ENCODE measurements at places on chromosomes 1 and 21.

DNA sequence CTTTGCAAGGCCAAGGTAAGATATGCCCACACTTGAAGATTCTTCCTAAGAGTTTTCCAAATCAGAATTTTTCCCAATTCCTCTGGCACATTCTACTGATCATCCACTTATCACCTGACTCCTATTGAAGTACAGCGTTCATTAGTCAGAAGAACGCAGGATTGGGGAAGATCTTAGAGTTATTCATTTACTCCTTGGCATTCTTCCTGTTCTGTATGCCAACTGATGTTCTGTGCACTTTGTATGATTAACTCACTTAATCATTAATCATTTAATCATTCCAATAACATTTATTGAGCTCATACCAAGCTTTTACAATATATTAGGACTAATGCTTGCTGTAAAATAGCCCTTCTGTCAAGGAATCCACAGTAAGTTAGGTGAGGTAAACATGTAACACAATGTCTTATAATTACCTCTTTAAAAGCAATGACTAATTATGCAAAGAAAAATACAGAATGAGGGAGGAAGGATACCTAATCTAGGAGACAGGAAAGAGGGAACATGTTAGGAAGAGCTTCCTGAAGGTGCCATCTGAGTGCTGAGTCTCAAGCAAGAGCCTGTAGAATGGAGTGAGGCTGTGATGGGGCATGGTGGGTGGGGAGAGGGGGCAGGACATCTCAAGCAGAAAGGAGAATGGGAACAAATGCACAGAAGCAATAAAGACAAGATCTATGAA lies 71.1 kb upstream of the DPT start:
- no peak for DNase-seq

- no peak for DNase-seq
Measured at GRCh38 chr1:20903437-20903836, 116.3 kb upstream of the HP1BP3 start.

DNA sequence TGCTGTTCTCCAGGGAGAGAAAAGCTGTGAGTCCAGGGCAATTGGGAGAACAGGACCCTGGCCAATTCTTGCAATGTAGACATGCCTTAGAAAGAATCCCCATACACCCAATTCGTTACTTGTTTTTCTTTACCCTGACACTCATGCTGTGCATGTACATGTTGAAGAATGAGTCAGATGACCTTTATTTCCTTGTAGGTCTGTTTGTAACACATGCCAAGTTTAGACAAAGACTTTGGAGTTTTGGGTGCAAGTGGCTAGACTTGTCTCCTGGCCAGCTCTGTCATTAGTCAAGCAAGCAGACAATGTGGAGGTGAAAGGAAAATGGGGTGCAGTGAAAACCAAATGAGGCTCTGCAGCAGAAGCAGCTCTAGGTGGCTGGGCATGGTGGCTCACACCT lies 38.1 kb downstream of the GNPAT start:
- no peak for DNase-seq

GRCh38 chr1:38444770-38445442 lies 398.3 kb upstream of the POU3F1 start:
- no peak for DNase-seq

- no peak for DNase-seq
Measured at GRCh38 chr1:239735111-239735510, 348.7 kb downstream of the CHRM3 start.

DNA sequence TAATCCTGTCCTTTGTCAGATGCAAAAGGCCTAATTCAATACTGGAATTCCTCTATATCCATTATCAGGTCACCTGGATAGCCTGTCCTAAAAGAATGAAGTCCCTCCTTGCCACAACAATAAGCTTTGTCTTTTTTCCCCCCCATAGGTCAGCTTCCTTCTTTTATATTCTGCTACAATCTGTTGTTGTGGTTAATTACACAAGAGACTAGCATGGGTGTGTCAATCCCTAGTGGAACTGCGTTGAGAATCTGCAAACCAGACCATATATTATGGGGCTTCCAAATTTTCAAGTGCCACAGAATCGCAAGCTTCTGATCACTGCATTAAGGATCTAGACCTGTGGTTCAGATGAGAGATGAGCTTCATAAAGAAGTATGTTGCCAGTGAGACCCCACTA lies 349.6 kb downstream of the SMYD3 start:
- DNase-seq, result no peak

DNA sequence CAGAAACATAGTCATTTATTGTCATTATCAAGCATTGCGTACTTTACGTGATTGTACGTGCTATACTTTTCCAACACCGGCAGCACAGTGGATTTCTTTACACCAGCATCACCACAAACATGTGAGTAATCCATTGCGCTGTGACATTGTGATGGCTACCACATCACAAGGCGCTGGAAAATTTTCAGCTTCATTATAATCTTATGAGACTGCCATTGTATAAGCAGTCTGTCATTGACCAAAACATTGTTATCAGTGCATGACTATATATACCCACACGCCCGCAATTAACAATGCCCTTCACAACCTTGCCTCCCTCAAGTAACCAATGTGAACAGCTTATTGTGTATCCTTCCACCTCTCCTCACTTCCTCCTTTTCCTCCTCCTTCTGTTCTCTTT lies 137.6 kb downstream of the ZZZ3 start:
- DNase-seq, result no peak

DNA sequence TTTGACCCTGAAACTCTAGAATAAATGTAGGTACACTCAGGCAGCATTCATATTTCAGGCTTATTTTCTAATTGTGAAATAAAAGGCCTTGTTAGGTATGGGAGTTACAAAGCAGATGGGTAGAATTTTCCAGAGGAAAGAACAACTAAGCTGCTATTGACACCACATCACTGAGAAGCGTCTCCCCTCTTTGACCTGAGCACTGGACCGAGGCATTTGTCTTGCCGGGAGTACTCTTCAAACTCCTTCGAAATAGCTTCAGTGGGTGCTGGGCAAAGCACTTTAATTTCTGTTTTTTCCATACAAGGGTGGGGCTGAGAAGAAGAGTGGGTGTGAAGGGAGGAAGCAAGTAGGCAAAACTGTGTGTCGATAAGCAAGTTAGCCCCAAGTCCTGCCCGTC lies 36.4 kb downstream of the ABCA4 start:
- DNase-seq, result no peak

DNA sequence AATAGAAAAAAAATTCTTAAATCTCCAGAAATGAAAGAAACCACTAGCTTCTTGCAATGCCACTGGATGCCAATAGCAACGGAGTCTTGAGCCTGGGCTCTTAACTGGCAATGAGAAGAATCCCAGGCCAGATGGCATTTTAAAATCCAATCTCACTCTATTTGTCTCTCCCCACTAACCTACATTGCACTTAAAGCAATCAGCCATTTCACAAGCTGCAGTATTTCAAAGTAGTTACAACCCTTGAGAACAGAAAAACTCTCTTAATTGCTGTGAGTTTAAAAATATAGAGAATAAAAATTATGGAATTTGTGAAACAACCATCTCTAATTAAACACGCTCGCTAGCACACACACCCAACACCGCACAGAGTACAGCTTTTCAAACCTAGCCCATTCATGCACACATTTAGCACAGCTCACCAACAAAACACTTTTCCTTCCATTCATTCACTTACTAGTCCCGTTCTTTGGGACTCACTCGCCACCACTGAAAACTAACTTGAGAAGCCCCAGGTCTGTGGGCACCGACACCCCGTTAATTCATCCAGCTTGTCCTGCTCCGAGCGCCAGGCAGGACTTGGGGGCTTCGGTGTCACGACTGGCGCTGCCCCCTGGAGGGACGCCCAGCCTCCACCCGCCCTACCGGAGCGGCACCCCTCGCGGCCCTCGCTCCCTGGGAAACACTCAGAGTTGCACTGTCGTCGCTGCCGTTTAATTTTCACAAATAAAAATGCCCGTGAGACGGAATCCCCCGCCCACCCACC lies 1.0 kb downstream of the DDAH1 start:
- peak; percentile 42 for DNase-seq
